Activated T-cell treated with anti-CD3 and anti-CD28 coated beads for 1 hour (primary cell): ENCODE measurements at places on chromosomes 12 and 14.

DNA sequence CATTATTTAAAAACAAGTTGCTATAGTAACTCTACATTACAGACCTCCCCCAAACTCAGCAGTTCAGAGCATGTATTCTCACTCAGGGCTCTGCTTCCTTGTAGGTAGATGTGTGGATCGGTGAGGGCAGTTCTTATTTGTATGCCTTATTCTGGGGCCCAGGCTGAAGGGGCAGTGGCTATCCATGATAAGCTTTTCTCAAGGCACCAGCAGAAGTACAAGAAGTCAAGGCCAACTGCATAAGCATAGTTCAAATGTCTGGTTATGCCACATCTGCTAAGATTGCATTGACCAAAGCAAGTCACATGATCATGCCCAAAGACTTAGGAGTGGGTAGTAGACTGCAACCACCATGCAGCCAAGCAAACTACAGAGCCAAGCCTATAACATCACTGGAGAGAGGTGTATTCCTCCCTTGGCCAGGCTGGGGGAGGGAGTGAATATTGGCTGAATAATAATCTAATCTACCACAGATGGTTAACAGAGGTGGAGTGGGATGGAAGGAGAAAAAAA lies 4.6 kb downstream of the PSEN1 start:
- DNase-seq: no peak

GRCh38 chr14:58805057-58805456 lies 167.3 kb downstream of the DACT1 start:
- no peak for DNase-seq

- DNase-seq: no peak
Observed at GRCh38 chr14:103867020-103867419, 19.6 kb upstream of the PPP1R13B start.

- DNase-seq: no peak
Observed at GRCh38 chr14:77177702-77178101, 3.9 kb upstream of the TMEM63C start.

DNA sequence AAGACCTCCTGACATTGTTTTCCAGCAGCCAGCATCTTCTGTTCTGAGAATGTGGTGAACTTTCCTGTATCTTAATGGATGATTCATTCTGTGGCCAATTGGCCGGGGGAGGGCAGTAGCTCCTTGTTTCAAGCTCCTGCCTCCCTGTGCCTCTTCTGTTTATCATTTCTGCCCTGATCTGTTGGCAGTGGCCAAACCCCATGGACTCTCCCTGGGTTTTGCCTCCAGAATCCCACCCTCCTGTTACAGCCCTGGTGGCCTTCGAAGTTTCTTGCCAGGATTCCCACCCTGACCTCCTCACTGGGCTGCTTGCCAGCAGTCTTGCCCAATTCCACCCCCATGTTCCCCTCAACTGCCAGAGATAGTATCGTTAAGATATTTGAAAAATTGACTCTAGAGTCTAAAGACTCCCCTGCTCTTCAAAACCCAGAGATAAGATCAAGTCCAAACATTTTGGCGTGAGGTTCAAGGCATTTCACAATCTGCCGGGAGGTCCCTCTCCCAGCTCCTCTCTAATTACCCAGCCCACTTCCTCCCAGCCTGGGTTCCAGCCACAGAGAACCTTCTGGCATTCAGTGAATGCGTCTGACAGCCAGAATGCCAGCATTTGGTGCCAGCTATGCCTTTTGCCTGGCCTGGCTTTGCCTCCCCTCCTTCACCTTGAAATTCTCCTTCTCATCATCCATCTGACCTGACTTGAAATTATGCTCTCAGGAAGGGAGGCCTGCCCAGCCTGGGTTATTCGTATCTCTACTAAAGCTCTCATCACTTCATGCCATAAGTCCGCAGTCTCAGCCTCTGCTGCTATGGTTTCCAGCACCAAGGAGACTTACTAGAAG lies 37.7 kb upstream of the TXNRD1 start:
- no peak for DNase-seq

DNA sequence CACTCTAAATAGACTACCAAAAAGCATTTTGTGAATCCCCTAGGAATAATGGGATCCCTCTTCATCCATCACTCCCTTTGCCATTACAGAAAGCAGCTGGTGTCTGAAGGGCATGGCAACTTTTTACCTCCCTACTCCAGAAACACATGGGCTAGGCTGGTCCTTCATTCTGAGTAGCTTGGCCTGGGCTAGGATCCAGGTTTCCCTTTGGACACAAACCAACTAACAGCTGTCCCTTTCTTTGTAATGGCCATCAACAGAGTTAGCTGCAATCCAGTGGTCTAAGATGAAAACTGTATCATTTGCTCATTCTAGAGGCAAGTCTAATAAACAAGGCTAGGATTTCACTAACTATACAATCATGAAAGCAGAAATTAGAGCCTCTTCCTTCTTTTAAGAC lies 7.4 kb downstream of the GRIN2B start:
- no peak for DNase-seq

DNA sequence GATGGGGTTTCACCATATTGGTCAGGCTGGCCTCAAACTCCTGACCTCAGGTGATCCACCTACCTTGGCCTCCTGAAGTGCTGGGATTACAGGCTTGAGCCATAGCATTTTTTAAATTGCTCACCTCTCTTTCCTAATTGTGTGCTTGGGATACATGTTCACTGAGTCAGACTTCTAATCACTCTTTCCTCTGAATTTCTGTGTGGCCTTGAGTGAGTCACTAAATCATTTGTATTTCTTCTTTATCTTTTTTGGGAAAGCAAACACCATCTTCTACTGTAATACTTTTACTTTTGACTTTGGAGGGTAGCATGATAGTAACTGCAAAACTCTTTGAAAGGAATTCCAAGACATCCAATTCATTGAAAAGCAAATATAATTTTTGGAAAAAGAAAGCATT lies 60.8 kb downstream of the FLRT2 start:
- no peak for DNase-seq

- DNase-seq: no peak
Observed at GRCh38 chr14:19800282-19801117, 3.1 kb upstream of the OR4N2 start.

DNA sequence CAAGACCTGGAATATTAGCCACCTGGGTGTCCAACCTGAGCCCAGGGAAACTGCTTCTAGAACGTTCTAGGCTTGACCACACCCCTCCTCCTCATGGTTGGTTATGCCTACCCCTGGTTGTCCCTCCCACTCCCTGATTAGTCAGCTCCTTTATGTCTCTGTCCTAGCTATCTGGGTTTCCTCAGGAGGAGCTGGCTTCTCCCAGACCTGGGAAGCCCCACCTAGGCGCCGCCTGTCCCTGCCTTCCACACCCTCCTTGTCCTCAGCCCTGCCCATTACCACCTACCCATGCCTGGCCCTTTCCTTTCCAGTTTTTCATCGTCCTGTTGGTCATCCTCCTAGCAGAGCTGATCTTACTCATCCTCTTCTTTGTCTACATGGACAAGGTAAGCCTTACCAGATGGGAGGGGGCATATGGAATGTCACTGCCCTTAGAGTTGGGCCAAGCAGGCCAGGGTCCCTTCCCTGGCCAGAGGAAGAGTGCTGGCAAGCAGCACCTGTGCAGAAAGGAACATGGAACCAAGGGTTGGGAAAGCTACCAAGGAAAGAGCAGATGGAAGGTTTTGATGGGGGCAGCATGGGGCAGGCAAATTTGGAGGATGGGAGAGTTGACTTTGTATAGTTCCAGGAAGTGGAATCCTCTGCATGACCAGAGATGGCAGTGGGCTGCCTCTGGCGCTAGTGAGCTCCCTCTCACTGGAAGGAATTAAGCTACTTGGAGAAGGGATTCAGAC lies 201.7 kb downstream of the TSPAN9 start:
- DNase-seq: no peak

DNA sequence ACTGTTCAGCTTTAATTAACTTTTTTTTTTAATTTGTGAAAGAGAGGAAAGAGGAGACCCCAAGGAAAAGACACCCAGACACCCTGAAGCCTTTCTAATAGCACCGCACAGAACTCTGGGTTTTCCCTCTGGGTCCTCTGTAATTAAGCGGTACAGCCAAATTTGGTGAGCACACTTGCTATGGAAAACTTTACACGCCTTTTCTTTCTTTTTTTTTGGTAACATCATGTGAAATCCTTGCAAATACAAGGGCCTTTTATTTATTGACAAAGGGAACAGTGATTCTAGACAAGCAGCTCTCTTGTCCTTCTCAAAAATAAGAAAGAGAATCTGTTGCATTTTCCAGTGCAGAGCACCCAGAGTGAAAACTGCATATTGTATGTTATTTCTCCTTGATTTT lies 44.4 kb upstream of the CPM start:
- DNase-seq: no peak

- no peak for DNase-seq
Observed at GRCh38 chr12:3269594-3269993, 192.4 kb downstream of the TSPAN9 start.

- no peak for DNase-seq
Observed at GRCh38 chr12:11958221-11959091, 112.3 kb upstream of the BCL2L14 start.

- DNase-seq: no peak
Observed at GRCh38 chr12:104230304-104231095, 14.9 kb downstream of the TXNRD1 start.

DNA sequence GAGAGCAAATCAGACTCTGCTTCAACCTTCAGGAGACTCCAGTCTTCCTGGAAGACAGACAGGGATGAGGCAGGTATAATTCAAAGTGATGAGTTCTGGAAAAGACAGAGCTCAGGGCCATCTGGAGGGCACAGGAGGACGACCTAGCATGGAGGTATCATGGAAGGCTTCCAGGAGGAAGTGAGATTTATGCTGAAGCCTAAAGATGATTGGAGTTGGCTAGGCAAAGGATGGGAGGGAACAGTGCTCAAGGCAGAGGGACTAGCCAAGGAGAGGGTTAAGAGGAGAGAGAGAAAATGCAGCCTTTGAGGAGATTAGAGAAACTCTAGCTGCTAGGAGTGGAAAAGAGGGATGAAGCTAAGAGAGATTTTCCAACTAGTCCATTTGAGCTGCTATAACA lies 438.5 kb downstream of the MED13L start:
- DNase-seq: no peak

DNA sequence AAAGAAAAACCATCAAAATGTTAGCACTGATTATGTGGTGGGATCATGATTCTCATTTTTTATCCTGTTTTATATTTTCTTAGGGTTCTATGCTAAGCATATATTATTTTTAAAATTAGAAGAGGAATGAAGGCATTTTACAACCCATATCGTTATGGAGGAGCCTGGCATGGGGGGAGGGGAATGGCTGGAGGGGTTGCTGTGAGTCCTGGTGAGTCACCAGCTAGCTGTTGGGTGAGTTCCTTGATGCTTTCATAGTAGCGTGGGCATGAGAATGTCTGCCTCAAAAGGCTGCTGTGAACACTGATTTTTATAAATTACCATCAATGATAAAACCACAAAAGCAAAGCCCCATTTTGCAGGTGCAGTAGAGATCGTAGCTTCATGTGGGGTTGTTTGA lies 46.9 kb downstream of the C14orf132 start:
- DNase-seq: no peak

- DNase-seq: no peak
Observed at GRCh38 chr12:81332054-81332453, 254.2 kb downstream of the ACSS3 start.

GRCh38 chr14:20556500-20557211 lies 4.2 kb downstream of the RNASE9 start:
- no peak for DNase-seq

GRCh38 chr12:14393751-14394150 lies 28.3 kb downstream of the ATF7IP start:
- no peak for DNase-seq

- DNase-seq: peak; percentile 76
Observed at GRCh38 chr12:121626853-121627640, 717 bp downstream of the ORAI1 start.

- DNase-seq: no peak
Observed at GRCh38 chr12:78671295-78671694, 193.3 kb upstream of the SYT1 start.

DNA sequence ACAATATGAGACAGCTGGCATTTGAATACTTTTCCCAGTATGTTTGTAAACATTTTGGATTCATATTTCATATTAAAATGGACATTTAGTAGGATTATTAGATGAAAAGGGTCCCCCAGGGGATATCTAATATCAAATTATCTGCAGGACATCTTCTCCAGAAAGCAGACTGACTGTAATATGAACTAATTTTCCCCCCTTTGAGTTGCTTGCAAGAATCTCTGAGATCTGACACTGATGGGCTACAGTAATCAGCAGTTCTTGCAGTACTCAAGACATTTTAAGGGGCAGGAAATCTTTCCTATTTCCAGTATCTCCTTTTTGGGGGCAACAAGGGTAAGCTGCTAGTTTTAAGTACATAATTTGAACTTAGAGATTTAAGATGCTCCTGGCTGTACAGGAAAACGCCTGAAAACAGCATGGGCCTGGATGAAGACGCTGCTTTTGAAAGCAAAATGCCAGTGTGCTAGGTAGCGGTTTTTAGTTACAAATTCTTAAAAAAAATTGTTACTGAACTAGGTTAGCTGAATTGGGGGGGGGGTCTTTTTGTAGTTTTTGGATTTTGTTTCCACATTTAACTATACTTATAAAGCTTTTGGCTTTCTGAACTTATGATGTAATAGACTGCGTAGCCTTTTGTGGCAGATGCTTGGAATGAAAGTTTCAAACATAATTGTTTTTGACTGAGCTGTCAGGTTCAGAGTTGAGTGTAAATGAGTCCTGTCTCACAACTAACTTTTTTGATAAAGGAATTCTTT lies 2.2 kb downstream of the FRMD6 start:
- DNase-seq: no peak

- DNase-seq: no peak
Observed at GRCh38 chr12:113823016-113823415, 143.1 kb downstream of the RBM19 start.

- no peak for DNase-seq
Observed at GRCh38 chr14:20622816-20623291, 18.6 kb downstream of the OR6S1 start.

- no peak for DNase-seq
Observed at GRCh38 chr12:118103201-118103600, 610 bp downstream of the VSIG10 start.

DNA sequence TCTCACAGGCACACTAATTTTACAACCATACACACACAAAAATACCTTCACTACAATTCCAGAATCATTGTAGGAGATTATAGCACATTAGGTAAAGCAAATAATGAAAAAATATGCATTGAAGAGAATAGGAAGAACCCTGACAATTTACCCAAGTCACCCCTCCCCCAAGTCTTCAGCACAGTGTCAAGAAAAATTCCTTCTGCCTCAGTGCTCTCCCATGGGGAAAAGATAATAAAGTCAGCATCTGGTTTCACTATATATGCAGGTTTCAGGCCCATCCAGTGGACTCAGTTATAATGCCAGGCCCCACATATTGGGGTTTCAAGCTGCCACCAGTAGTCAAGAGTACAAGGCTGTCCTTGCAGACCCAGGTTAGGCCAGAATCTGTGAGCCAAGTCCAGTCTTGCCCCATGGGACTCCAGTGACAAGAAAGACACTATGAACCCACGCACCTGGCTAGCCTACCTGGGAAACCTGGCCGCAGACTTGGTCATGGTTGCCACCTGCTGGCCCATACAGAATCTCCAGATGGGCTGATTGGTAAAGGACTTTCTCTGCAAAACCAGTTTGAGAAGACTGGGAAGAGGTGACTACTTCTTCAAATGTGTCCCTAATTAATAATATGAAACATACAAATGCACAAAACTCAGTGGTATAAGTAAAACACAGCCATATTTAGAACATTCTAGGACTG lies 398.6 kb upstream of the FLRT2 start:
- no peak for DNase-seq
